ENCODE measurements at places on chromosomes 12 and 14.

DNA sequence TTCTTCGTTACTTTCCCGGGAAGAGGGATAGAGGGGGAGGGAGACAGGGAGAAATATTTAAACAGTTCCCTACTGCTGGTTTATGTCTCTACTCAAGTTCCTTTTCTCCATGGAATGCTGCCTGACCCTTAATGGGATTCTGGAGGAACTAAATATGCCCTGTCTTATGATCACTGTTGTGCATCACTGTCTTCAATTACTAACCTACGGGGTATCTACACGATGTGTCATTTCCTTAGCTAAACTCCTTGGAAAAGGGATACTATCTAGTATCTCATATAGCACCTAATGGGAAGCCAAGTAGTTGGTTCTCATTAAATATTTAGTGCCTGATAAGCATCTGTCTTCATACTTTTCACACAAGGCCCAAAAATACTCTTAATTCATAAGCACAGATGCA, 37.5 kb upstream of the FBLN5 start:
- peak; percentile 74 for DNase-seq

DNA sequence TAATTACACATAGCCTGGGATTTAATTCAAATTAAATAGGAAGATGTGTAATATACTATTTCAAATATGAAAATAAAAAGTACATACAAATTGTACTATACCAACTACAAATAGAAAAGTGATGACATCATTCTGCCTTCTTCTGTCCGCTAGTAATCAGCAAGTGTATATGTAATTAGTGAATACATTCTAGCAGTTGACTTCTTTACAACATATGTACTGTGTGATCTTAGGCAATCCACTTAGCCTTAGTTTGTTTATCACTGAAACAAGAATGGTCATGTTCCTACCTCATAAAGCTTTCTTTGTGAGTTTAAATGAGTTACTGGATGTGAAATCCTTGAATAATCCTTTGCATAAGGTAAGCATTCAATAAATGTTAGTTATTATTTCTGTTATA, 7.8 kb upstream of the LUM start:
- no peak for DNase-seq

DNA sequence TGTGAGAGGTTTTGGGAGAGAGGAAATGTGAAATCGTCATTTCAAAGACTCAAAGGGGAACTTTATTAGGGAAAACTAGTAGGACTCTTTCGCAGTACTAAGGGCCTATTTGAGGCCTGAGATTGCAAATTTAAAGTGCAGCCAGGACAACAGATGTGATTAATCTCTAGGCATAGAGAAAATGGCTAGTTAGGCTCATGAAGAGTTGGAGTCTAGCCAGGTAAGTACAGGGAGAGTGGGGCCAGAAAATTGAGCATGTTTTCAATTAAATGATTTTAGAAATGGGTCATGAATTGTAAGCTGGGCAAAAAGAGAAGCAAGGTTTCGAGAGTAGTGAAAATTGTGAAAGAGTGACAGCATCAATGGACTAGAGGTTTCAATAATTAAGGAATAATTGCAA, 91.9 kb upstream of the LMNTD1 start:
- DNase-seq, result peak; percentile 5

GRCh38 chr12:108307006-108307405, 32.1 kb downstream of the CMKLR1 start:
- DNase-seq, result peak; percentile 86

DNA sequence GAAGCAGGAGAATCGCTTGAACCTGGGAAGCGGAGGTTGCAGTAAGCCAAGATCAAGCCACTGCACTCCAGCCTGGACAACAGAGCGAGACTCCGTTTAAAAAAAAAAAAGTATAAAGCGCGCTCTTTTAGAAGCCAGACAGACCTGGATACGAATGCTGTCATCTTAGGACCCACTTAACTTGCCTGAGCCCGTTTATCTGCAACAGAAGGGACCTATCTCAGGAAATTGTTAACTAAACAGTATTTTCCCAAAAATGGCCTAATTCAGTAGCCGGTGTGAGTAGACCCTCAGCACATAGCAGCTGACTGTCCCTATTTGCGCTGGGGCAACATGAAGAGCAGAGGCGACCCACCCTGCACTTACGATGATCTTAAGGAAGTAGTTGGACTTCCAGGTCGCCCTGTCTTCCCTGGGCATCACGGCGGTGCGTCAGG, 529 bp downstream of the RPLP0 start:
- DNase-seq, result peak; percentile 26

DNA sequence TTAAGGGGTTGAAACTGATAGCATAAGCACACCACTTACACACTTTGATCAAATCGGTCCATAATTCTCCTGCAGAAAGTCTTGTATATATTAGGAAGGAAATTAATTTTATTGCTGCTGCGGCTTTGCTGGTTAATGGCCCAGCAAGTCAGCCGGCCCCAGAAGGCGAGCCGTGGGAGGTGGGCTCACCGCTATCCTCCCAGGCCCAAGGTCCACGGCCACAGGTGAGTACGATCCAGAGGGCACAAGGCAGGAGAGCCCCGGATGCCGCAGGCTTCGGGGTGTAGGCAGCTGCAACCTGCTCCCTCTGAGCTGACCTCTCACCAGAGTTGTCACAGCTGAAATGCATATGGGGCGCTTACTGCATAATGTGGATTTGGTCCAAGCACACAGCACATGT, 165.7 kb downstream of the TBX5 start:
- DNase-seq, result no peak

DNA sequence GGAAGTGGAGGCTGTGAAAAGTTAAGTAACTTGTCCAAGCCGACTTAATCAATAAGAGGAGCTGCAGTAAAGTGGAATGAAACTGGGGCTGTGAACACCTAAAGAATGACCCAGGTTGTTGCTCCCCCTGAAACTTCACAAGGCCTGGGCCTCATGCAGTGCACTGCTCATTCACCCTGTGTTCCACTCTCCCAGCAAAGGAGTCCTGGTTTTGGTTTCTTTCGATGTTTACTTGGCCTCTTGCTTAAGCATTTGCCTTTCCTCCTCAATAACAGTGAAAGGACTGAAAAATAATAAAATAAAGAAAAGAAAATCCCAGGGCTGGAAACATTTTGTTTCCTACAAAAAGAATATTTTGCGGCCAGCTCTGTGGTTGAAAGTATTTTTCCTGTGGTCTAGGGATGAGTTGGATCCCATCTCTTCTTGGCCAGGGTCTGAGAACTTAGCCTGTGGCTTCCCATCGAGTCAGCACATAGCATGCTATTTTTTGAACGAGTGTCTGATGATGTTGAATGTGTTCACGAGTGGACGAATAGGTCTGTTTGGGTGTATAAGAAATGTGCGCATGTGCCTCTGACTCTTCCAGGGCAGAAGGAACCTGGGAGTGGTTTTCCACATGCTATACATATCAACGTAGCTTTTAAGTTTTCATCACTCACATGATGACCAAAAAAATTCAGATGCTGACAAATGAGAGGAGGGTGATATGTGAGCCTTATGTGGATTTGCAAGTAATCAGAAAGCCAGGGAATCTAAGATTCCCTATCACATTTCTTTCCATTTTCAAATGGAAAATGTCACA, 349.8 kb downstream of the ZFP36L1 start:
- peak; percentile 64 for DNase-seq

GRCh38 chr14:70527501-70528105, 7.2 kb downstream of the ADAM20 start:
- DNase-seq, result no peak

- no peak for DNase-seq
These were observed 11.7 kb upstream of the CACNA2D4 start for GRCh38 chr12:1929985-1930802.

DNA sequence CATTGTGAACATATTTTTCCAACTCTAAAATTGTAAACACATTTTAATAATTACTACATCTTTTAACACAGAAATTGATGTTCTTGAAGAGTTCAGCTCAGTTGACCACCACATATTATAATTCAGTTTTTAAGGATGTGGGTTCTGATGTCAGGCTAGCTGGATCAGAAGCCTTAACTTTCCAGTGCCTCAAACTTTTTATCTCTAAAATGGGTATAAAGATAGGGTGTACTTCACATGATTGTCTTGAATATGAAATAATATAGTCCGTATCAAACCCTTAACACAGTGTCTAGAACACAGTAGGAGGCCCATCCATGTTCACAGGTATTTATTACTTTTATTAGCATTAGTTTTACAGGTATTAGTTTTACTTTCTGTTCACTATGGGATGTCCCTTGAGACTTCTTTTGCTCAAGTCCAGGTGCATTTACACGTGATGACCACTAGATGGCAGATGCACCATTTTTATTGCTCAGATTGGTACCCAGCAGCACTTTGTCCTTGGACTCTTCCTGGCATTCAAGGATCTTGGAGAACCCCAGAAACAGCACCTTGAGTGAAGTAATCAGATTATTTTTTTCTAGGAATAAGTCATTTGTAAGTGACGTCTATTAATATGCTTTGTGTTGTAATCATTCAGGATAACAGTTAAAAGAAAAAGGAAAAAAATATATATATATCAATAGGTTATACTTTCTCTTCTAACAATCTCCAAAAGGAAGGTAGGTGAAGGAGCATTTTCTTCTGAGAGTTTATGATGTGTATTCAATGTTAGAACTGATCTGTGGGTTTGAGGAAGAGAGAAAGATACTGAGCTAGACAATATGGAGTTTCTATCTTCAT, 580.2 kb downstream of the ETNK1 start:
- DNase-seq, result peak; percentile 73

DNA sequence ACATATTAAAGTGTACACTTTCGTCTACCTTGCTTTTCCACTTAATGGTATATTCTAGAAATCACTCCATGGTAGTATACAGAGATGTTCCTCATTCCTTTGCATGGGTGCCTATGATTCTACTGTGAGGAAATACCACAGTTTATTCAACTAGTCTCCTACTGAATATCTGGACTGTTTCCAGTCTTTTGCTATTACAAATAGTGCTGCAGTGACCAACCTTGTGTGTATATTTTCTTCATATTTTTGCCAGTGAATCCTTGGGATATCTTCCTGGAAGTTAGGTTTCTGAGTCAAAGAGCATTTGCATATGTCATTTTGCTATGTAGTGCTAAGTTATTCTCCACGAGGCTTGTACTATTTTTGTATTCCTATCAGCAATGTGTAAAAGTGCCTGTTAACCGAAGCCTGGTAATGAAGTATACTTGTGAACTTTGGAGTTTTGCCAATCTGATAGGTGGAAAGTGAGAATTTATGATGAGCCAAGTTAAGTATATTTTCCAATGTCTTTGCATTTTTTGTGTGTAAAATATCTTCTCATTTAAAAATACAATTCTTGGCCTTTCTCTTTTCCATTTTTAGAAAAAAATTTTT, 31.3 kb upstream of the TMEM263 start:
- peak; percentile 12 for DNase-seq

DNA sequence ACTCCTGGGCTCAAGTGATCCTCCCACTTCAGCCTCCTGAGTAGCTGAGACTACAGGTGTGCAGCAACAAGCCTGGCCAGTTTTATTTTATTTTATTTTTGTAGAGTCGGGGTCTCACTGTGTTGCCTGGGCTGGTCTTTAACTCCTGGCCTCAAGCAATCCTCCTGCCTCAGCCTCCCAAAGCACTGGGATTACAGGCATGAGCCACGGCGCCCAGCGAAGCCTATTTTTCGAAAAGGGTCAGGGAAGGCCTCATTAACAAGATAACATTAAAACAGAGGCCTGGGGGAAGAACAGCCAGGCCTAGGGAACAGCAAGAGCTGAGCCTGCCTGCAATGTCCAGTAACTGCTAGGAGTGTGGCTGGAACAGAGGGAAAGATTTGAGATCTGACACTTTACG, 36.1 kb upstream of the VRK1 start:
- no peak for DNase-seq

DNA sequence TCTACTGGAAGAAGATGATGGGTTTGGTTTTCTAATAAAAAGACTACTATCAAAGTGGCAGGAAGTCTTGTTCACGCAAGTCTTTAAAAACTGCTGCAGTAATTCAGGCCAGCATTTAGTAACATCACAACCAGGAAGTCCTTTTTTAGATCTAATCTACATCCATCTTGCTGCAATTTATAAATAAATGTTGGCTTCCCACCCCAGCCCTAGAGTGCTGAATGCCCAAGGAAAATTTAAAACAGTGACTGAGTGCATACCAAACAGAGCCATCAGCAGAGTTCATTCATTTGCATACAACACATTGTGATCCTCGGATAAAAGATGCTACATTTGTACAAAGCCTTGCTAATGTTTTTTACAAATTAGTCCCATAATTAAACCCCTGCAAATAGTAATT, 72.1 kb downstream of the PHLDA1 start:
- DNase-seq, result peak; percentile 58

DNA sequence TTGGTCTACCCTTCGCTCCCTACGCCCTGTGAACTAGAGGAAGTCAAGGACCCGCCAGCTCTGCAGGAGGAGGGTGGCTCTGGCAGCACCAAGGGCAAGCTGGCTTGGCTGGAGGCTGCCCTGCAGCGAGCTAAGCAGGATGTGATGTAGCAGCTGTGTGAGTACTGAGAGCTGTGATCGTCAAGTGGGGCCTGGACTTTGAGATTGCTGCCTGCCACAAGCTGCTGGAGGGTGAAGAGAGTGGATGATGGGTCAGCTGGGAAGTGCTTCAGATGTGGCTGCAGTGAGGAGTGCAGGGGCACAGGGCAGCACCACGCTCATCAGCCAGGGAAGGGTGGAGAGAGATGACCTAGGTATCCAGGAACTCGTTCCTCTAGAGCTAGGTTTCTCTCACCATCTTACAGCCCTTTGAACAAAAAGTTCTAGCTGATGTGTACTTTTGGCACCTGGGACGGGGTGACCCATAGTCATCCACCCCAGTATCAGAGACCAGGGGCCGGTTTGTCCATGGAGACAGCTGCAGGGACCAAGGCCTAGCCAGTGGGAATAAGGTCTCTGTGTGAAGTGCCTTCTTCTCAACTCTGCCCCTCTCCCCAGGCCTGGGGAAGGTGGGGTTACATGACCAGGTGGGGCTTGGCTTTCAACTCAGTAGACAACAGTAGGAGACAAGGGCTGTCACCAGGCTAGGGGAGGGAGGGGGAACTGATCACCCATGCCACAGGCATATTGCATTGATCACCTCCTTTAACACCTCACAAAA, 3.2 kb downstream of the KRT86 start:
- DNase-seq, result no peak

GRCh38 chr14:102027951-102028350, 58.9 kb downstream of the HSP90AA1 start:
- DNase-seq, result no peak

DNA sequence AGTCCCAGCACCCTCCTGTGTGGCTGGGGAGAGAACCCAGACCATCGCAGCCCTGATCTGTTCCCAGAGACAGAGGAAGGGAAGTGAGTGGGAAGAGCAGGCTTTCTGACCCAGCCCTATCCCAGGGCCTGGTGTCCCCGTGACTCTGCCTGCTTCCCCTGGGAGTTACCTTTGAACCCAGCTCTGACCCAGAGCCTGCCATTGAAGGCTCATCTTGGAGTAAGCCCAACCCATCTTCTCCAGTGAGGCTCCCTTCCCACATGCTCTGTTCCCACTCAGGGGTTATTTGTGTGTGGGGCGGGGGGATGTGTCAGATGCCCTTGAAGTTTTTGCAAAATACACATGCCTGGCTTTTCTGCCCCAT, 6.0 kb downstream of the TMEM63C start:
- no peak for DNase-seq
